Cardiac muscle cell (in vitro differentiated cells and primary cell): ENCODE measurements at places on chromosomes 3 and 15. TPM values are rescaled to one million over a fixed set of nuclear protein-coding genes. Genes with fewer than 3 reads are reported as not detected.

- DNase-seq, result peak; percentile 70
Observed at GRCh38 chr3:4474683-4475490, 7.8 kb upstream of the SUMF1 start.

DNA sequence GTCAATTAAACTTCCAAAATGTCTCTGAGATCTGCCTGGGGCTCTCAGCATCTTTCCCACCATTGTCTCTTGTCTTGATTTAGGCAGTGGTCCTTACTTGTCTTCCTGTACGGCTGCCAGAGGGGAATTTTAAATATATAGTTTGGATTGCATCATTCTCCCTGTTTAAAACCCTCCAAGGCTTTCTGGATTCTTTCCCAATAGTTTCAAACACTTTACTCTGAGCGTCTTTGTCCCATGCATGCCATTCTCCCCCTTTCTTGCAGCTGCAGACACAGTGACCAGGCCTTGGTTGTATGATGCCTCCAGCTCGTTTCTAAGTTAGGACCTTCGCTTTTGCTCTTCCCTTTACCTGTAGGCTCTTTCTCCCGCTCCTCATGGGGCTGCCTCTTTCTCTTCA is 323.3 kb upstream of the CTNNB1 start:
- peak; percentile 42 for DNase-seq

Gene TMEM207
- polyA plus RNA-seq, result not detected in 2 replicates

- DNase-seq, result no peak
Observed at GRCh38 chr15:67024998-67025368, 40.4 kb upstream of the SMAD3 start.

Gene AAGAB
- 39.9 and 45.3 TPM in 2 replicates for polyA plus RNA-seq

Gene FANCD2OS
- not detected in 2 replicates for polyA plus RNA-seq

- DNase-seq, result no peak
Observed at GRCh38 chr3:148512648-148513047, 185.1 kb upstream of the AGTR1 start.

Gene RTP1
- not detected in 2 replicates for polyA plus RNA-seq

GRCh38 chr3:140186421-140186920 is 251.5 kb downstream of the CLSTN2 start:
- DNase-seq, result peak; percentile 25

DNA sequence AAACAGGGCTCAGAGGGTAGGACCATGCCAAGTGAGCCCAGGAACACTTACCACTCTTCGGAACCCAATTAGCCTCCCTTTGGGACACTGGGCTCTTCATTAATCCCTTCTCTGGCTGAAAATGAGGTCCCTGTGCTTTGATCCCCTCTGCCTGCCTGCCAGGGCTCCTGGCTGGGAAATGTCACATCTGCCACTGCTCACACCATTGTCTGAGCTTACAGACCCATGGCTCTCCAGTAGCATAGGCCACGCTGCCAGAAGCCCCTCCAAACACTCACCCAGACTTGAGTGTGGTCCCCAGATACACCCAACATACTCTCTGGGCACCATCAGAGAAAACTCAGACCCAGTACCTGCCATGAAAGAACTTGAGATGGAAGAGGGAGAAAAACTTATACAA is 287.3 kb downstream of the XXYLT1 start:
- DNase-seq, result no peak
